ENCODE measurements at places on chromosomes 7 and 10. TPM values are rescaled to one million over a fixed set of nuclear protein-coding genes. Genes with fewer than 3 reads are reported as not detected.

SPDYE1 gene
- not detected for total RNA-seq

DNA sequence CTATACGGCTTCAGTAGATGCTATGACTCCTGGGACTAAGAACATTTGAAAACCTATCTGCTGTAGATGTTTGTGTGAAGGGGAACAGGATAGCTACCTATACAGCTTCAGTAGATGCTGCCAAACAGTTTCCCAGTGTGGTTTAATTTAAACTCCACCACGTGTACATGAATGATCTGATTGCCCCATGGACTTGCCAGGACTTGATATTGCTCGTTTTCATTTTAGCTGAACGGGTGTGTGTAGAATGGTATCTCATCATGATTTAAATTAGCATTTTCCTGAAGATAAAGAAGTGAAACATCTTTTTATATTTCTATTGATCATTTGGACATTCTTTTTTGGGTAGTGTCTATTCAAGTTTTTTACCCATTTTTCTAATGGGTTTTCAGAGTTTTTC is 77.8 kb upstream of the PIP4K2A start:
- no peak for DNase-seq

GRCh38 chr7:25823571-25823970 is 328.4 kb upstream of the NFE2L3 start:
- no peak for DNase-seq

DNA sequence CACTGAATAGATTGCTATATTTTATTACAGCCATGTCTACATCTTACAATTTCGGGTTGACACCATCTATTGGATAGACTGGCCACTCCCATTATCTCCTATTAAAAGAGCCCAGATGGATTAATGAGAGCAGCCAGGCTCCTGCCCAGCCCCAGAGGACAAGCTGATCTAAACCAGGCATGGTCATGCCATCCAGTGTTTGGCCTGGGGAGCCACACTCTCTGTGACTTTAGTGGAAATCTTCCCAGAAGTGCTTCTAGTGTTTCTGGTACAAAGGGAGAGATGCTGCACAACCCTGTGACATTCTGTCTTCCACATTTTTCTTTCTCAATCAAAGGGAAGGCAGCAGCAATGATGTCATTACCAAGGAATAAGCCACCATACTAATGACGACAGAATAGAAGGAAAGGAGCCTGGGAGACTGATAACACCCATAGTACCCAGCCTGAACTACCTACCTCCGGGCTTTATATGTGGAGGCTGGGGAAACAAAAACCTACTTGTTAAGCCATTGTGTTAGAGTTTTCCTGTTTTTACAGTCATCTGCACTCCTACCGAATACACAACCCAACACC is 5.0 kb downstream of the NEBL start:
- DNase-seq = no peak

BTAF1 gene
- total RNA-seq = 26.7 TPM

LRIT1 gene
- not detected for total RNA-seq

DNA sequence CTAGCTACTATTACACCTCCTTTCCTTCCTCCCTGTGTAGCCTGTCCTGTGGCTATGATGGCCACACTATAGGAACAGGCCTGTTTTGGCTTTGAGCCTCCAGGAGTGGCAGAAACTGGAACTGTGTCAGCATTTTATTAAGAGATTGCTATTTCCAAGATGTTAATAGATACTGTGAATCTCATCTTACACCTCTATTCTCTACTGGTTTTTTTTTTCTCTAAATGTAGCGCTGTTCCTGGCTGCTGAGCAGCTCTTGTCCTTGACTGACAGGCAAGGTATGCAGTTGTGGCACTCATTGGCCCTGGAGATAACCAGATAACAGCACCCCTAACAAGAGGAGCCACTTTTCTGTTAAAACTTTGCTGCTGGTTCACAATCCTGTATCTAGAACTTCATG is 119.5 kb downstream of the EXOC4 start:
- DNase-seq = no peak

LIPM gene
- not detected for total RNA-seq

DNA sequence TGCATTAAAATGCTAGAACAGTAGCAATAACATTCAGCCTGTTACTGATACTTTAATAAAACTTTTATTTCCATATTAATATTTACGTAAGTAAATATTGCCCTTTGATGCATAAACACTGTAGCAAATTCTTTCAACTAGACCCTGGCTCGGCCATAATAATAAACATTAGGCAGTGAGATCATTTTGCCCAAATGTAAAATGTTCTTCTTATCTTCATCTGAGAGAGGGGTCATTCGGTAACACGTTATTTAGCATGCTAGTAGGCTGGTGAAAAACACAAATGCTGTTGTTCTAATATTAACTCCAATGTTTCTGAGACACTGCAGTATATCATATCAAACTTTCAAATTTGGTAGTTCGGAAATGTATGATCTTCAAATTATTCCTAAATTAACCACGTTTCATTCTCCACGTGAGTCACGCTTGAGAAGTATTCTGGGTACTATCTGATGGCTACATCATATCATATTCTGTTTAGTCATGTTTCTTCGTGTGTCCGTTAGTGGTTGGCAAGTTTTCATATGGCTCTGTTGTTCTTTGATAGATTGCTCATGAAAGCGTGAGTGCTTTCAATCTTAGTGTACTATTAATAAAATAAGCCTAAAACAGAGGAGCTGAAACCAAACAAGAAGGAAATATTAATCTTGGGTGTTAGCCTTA is 145.8 kb downstream of the NSUN6 start:
- DNase-seq = no peak

GRCh38 chr7:137820677-137821420 is 25.9 kb downstream of the DGKI start:
- peak; percentile 82 for DNase-seq

GRCh38 chr10:36094096-36094495 is 452.0 kb upstream of the FZD8 start:
- no peak for DNase-seq

DNA sequence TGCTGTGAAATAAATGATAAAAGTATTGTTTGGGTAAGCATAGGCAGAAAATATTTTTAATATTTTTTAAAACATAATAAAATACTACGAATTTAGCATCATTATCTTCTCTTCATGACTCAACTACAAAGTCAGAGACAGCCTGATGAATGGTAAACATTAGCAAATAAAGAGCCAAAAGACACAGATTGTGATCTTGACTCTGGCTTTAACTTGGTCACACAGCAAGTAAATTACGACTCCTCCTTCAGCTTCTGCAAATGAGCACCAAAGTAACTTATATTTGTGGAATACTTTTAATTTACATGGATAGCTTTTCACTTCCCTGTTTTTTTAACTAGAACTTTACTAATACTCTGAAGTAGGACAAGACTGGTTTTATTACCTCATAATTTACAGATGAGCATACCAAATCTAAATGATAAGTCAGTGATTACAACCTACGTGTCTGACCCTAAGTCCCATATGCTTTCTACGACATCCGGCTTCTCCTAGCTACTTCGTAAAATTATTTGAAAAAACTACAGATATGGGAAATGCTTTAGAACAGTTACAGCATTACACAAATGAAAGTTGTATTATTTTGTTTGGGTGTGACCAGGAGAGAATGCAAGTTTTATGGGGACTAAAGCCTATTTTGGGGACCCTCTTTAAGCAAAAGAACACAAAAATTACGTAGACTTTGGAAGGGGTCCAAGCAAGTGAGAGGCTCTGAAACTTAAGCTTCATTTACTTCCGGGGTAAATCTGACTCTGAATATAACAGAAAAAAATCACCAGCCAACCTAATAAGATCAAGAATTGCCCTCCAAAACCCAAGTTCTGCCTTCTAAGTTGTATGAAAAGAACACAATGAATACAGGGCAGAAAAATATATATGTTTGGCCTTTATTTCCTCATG is 133.8 kb downstream of the CPEB3 start:
- no peak for DNase-seq

- DNase-seq = no peak
These were observed 59.4 kb downstream of the MDFIC start for GRCh38 chr7:114981323-114981722.

ENKUR gene
- total RNA-seq = 3.2 TPM

LSM8 gene
- total RNA-seq = 26.4 TPM

DNA sequence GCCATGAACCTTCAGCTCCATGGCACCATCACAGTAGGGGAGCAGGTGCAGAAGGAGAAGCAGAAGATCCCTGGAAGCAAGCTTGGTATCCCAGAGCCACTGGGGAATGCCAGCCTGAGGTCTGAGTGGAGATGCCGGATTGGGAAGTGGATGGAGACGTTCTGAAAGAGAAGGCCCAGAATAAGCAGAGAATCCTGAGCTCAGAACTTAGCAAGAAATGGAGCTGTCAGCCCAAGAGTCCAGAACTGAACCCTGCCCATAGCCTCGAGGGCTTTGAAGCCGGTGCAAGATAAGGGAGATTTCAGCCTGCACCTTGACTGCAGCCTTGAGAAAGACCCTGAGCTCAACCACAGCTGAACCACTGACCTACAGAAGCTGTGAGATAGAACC is 13.9 kb upstream of the GDF10 start:
- DNase-seq = no peak

GRCh38 chr10:99975106-99975829 is 34.5 kb downstream of the DNMBP start:
- no peak for DNase-seq

GRCh38 chr7:157278167-157278790 is 58.5 kb upstream of the DNAJB6 start:
- DNase-seq = peak; percentile 92

GRCh38 chr10:26621243-26621888 is 76.1 kb upstream of the PDSS1 start:
- DNase-seq = no peak
